Midbrain (tissue), 1 donor: ENCODE measurements at places on chromosomes 3 and 15.

DNA sequence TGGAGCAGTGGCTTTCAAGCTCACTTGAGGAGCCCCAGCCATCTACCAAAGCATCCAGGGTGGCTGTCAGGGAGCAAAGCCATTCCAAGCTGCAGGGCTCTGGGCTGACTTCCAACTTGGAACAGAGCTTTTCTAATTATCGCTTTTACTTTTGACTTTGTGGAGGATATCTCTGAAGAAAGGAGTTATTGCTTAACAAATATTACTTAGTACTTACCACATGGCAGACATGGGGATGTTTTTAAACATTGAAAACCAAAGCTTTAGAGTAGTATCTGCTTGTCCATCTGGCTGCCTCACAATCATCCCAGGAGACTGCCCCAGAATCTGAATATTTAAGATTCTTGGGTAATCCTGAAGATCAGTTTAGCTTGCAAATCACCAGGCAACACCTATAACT, 8.9 kb downstream of the TAGLN3 start:
- DNase-seq: no peak

GRCh38 chr15:56758770-56759449, 25.6 kb upstream of the ZNF280D start:
- no peak for DNase-seq

GRCh38 chr3:42755681-42756578, 17.1 kb downstream of the CCDC13 start:
- peak; percentile 35 for DNase-seq

- DNase-seq: no peak
Observed at GRCh38 chr3:194306771-194307640, 44.1 kb downstream of the CPN2 start.

GRCh38 chr15:65638681-65639089, 16.9 kb downstream of the SLC24A1 start:
- peak; percentile 83 for DNase-seq

DNA sequence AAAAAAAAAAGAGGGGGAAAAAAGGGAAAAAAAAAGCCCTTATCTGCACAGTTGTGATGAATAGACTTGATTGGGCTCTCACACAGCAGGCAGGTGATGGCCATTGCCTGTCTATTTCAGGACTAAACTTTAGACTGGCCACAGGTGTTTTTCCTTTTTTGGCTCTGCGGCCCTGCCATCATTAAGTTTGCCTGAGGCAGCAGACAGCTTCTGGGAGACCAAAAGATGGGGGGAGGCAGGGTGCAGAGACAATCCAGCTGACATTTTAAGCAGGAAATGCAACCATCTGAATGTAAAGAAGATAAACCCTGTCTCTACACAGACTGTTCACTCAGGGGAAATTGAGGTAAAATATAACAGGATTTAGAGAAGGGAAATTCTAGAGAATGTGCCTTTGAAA, 295.0 kb upstream of the KCNH8 start:
- DNase-seq: no peak

DNA sequence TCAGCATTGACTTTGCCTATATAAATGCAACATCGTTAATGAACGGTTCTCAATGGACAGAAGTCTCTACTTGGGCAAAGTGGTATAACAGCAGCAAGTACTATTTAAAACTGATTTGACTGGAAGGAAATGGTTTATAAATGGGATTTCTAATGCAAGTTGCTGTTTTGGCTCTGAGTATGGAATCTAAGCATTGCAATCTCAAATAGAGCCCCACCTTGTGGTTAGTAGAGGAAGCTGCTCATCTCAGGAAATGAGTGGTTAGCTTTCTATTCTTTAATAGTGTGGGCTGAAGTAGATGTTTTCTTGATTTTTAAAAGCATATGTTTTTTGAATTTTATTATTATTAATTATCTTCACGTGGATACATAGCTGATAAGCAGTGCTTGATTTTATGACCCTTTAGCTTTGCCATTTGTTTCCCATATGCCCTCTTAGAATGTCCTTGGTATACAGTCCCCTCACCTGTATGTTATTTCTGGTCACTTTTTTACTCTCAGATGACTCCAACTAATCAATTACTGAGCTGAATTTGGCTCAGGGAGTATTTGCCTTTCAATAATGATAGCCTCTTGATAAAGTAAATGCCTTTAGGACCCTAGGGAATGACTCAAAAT, 67.1 kb downstream of the OXSM start:
- peak; percentile 31 for DNase-seq

DNA sequence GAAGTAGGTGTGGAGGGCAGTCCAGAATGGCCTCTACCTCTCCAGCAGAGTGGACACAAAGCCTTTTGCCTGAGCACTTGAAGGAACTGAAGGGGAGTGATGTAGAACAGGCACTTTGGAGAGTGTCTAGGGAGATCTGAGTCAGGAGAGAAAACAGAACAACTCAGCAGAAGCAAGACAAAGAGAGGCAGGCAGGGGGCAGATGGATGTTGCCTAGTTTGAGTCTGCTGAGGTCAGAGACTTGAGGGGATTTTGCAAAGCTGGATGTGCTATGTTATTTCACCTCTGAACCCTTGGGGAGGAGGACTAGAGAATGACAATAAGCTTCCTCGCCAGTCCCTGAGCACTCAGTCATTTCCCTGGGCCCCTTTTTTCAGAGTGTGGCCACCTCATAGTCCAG, 366.4 kb downstream of the EPHB1 start:
- DNase-seq: no peak

- no peak for DNase-seq
Observed at GRCh38 chr3:112407888-112408702, 75.1 kb downstream of the CD200 start.

- DNase-seq: no peak
Observed at GRCh38 chr15:99433026-99433756, 132.6 kb upstream of the MEF2A start.

DNA sequence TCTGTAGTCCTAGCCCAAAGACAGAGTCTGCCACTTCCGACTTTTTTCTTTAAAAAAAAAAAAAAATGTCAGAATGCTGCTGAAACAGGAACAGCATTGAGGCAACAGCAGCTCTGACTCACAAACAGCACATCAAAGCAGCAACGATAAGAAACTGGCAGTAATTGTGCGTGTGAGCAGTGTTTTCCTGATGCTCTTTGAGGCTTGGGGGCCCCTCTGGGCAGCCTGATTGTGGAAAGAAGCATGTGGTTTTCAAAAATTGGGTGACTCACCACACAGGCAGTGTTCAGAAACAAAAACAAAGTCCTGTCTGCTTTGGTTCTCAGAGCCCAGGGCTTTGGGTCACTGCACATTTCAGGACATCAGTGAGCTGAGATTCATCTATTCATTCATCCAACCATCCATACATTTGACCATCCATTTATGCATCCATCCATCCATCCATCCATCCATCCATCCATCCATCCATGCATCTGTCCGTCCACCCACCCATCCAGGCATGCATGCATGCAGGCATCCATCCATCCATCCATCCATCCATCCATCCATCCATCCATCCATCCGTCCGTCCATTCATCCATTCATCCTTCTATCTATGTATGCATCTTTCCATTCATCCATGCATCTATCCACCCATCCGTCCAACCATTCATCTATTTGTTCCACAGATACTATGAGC, 308.4 kb downstream of the RPLP1 start:
- DNase-seq: no peak

- DNase-seq: no peak
Observed at GRCh38 chr15:43896543-43896942, 69.7 kb downstream of the WDR76 start.

- no peak for DNase-seq
Observed at GRCh38 chr3:70824078-70824477, 511.6 kb upstream of the MDFIC2 start.

GRCh38 chr3:166455744-166456143, 618.5 kb upstream of the BCHE start:
- DNase-seq: no peak

- no peak for DNase-seq
Observed at GRCh38 chr3:126511291-126511690, 6.3 kb downstream of the UROC1 start.

GRCh38 chr3:53171064-53171418, 10.0 kb downstream of the PRKCD start:
- no peak for DNase-seq

DNA sequence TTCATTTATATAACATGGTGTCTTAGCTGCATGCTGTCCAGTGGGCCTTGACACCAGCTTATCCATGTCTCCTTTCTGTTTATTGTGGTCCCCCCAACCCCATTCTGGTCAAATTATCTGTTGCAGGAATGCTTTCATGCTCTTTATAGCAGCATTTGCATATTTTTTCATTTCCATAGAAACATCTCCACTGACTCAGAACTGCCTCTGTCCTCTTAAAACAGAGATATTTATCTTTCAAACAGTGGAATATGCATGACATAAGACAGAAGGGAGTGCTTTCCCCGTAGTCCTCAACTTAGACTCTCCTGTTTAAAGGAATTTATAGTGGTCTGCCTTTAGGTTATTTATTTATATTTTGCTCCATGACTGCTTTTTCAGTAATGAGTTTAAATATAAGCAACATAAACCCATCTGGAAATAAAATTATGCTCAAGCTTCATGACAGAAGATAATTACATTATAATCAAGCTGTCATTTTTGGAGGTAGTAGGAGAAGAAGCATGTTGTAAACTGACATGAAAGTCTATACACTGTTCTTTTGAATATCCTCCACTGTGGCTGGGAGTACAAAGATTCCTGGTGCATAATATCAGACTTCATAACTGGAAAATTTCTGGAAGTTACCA, 179.5 kb upstream of the CD96 start:
- DNase-seq: no peak

GRCh38 chr15:27365456-27365855, 394.5 kb downstream of the GABRG3 start:
- no peak for DNase-seq

- no peak for DNase-seq
Observed at GRCh38 chr3:171018156-171018935, 8.2 kb downstream of the SLC2A2 start.

DNA sequence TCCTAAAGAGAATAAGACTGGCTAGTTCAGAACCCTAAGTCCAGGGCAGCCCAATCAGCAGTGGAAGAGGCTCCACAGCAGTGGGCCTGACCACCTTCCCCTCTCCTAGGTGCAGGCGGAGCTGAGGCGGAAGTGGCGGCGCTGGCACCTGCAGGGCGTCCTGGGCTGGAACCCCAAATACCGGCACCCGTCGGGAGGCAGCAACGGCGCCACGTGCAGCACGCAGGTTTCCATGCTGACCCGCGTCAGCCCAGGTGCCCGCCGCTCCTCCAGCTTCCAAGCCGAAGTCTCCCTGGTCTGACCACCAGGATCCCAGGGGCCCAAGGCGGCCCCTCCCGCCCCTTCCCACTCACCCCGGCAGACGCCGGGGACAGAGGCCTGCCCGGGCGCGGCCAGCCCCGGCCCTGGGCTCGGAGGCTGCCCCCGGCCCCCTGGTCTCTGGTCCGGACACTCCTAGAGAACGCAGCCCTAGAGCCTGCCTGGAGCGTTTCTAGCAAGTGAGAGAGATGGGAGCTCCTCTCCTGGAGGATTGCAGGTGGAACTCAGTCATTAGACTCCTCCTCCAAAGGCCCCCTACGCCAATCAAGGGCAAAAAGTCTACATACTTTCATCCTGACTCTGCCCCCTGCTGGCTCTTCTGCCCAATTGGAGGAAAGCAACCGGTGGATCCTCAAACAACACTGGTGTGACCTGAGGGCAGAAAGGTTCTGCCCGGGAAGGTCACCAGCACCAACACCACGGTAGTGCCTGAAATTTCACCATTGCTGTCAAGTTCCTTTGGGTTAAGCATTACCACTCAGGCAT, 33.7 kb downstream of the VIPR1 start:
- no peak for DNase-seq

DNA sequence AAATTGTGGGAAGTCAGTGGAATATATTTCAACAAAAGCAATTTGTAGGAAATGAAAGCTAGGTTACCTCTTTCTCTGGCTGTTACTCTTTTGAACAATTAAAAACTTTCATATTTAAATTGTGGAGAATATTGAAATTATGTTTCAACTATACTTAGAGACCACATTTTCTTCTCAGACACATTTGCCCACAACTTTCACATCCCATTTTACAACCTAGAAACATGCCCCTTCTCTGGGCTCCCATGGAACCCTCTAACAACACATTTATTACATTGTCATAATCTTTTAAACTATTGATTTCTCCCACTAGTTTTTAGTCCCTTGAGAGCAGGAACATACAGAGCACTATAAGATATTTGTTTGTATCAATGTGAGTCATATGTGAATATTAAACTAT, 211.7 kb upstream of the TTC14 start:
- no peak for DNase-seq

- DNase-seq: no peak
Observed at GRCh38 chr3:126340081-126340511, 17.1 kb downstream of the KLF15 start.

DNA sequence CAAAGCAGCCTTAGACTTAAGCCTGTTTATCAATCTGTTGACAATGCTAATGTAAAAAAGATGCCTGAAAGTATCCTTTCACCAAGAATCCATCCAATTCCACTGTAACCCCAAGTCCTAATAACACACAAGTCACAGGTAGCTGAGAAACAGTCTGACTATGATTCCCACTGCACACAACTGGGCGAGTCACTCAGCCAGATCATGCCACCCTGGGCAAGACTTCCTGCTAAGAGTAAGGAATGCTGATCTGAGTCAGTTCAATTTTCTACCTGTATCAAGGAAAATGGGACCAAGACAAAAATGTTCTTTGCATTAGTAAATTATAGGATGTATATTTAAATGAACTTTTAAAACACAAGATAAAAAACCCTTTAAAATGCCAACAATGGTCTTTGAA, 33.3 kb downstream of the NPTN start:
- DNase-seq: no peak

- no peak for DNase-seq
Observed at GRCh38 chr3:69426967-69427304, 41.0 kb upstream of the FRMD4B start.

DNA sequence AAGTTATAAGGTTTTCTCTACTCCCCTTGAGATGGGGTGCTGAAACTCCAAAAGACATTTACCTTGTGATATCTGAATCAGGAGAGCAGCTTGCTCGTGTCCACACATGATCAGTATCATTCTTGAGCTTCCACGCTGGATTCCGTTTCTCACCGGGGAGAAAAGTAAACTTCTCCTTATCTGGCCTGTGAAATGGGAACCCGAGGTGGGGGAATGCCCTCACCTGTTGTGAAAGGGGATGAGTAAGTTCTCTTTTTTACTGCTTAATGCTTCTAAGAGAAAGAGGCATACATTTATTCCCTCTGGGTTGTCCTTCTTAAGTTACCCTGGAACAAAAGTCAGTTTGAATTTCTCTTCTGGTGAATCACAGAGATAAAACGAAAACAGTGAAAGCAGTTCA, 440.5 kb upstream of the ADAMTS9 start:
- DNase-seq: no peak

DNA sequence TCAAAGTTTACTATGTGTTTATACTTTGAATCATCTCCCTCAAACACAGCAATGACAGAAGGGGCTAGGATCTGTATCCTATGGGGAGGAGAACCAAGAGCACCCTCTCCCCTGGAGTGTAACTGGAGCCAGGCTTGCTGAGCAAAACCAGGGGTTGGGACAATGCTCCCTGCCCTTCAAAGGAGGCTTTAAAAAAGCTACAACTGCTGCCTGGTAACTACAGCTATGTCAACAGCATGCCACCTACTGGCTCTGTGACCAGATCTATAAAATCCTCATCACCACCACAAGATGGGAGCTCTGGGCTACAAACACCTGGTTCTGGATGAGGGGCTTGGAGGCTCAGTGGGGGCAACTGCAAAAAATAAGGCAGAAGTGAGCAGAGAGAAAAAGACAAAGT, 61.9 kb downstream of the ANO10 start:
- DNase-seq: no peak

- no peak for DNase-seq
Observed at GRCh38 chr15:99130765-99131440, 26.0 kb downstream of the SYNM start.

GRCh38 chr3:22981861-22982260, 221.3 kb upstream of the UBE2E2 start:
- DNase-seq: no peak
